Placental pericyte (primary cell): ENCODE measurements at places on chromosomes 7 and 10. TPM values are rescaled to one million over a fixed set of nuclear protein-coding genes. Genes with fewer than 3 reads are reported as not detected.

Gene AIFM2
- 5.2 and 17.1 TPM in 2 replicates for total RNA-seq

Gene IFIT1B
- total RNA-seq = not detected in 2 replicates

Gene CCDC172
- not detected in 2 replicates for total RNA-seq

Gene AHCYL2
- 7.3 and 10.7 TPM in 2 replicates for total RNA-seq

Gene GPER1
- 3.4 and 4.8 TPM in 2 replicates for total RNA-seq

Gene HTRA1
- 14.0 and 73.4 TPM in 2 replicates for total RNA-seq

Gene CRYGN
- total RNA-seq = not detected in 2 replicates

Gene GFRA1
- total RNA-seq = 6.0 and 22.5 TPM in 2 replicates

Gene LRRD1
- total RNA-seq = under 0.01 TPM in 1 of 2 replicates, not detected in the other

Gene CCDC146
- total RNA-seq = 1.0 and 1.3 TPM in 2 replicates

Gene RARRES2
- 4.6 and 35.2 TPM in 2 replicates for total RNA-seq

Gene PANK1
- total RNA-seq = 4.2 and 11.7 TPM in 2 replicates

Gene STEAP1B
- total RNA-seq = 2.2 and 8.4 TPM in 2 replicates

Gene AFAP1L2
- 12.6 and 62.2 TPM in 2 replicates for total RNA-seq

Gene CARD11
- total RNA-seq = 0.88 and 1.0 TPM in 2 replicates
